D721Med (cell line): ENCODE measurements at places on chromosomes 11 and 22.

DNA sequence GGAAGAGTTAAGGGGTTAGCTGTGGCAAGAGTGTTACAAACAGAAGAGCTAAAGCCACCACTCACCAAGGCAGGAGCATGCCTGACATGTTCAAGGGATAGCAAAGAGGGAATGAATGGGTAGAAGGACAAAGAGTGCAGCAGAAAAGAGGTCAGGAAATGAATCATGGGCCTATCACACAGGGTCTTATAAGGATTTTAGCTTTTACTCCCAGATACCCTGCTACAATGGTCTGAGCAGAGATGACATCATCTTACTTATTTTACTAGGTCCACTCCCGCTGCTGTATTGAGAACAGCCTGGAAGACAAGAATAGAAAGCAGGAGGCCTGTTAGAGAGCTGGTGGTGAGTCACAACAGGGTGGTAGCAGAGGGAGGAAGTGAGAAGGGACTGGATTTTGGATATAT is 9.8 kb downstream of the TRAF6 start:
- DNase-seq, result no peak

DNA sequence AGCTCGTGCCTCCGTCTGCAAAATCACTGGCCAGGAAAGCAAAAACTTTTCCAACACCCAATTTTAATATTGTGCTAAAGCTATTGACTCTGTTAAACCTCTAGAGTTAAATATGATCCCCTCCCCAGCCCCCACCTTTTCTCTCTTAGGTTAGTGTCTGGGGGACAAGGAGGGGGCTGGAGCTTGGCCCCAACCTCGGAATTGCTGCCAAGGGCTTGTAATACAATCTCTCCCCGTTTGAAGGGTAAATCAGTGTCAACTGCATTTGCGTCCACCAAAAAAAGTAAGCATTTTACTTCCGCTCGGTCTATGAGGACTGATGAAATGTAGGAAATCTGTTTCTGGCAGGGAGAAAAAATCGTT is at the start of gene GAS2:
GAS2 (plus strand) TSS at position 287 of the 363 bp plus-strand sequence. CDS start 8,259 bp downstream, outside the sequence.
- DNase-seq, result no peak

DNA sequence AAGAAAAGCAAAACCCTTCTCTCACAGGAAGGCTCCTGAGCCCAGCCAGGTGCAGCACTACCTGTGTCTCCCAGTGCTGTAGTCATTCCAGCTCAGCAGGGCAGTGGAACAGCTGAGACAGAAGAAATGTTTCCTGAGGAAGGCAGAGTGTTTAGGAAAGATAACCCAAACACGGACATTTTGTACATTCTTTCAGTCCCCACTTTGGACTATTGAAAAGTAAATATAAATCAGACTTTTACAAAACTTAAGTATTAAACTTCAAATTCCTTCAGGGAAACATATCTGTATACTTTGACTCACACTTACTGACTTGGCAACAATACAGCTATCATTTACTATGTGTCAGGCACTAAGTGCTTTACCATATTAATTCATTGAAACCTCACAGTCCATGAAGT is 40.4 kb downstream of the RRAS2 start:
- DNase-seq, result no peak

- DNase-seq, result no peak
Measured at GRCh38 chr11:86277741-86278140, 24.3 kb upstream of the HIKESHI start.

GRCh38 chr11:11519184-11519583 is 102.6 kb downstream of the GALNT18 start:
- DNase-seq, result no peak

DNA sequence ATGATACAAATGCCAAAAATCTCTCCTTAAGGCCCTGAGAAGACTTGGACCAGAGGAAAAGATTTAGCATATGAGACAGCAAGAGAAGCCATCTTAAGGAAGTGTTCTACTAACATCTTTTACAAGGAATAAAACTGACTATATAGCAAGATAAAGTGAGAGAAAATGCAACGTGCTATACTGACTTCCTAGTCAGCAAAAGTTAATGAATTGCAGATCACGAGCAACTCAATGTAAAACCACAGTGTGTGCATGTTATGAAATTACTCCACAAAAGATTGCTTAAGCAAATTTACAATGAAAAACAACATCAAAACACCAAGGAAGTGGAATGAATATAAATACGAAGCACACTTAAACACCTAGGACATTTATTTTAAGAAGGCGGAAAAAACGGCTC is 187.5 kb downstream of the CADM1 start:
- DNase-seq, result no peak

DNA sequence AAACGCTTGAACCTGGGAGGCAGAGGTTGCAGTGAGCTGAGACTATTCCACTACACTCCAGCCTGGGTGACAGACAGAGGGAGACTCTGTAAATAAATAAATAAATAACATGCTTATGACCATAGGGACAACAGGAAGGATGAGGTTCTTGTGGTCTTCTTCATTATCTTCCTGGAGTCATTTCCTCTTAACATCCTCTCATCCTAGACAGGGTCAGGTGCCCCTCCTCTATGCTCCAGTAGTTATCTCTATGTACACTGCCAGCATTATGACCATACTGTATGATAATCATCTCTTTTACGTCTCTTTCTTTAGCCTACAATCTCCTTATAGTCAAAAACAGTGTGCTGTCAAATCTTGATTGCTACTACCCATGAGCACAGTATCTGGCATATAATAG is 17.7 kb downstream of the RAB30 start:
- no peak for DNase-seq

- DNase-seq, result no peak
Measured at GRCh38 chr11:64843686-64844329, 645 bp downstream of the CDC42BPG start.

DNA sequence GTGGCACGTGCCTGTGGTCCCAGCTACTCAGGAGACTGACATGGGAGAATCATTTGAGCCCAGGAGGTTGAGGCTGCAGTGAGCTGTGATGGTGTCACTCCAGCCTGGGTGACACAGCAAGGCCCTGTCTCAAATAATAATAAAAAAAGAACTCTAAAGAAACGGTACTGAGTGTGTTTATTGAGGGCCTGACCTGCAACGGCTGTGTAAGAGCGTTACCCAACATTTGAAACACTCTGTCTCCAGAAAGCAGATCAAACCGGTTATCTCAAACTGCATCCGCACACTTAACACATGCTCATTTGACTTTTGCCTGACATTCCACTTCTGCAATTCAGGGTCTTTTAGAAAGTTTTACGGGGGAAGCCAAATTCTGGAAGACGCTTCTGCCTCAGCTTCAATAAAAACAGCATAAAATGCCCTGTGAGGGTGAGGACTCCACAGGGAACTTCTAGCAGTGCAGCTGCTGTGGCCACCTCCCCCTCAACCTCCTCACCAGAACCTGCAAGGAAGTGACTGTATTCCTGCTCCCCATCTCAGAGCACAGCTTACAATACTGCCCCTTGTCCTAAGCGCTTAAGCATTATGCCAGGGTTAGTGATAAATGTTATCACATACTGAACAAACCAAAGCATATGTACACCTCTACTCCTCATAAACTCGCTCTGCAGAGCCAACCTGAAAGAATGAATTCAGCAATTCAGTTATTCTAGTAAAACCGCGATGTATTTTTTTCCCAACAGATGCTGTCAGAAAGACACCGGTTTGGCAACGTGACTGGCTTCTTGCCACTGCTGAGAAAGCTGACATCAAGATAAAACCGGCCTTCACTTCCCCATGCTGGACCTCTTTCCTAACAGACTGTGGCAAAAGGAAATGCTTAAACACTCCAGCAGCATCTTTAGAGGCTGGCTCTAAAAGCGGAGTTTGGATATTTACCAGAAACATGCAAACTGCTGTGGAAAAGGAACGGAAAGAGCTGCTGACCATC is 52.2 kb downstream of the PRDM10 start:
- DNase-seq, result no peak

- DNase-seq, result no peak
Measured at GRCh38 chr11:253886-254270, 17.1 kb downstream of the PSMD13 start.

DNA sequence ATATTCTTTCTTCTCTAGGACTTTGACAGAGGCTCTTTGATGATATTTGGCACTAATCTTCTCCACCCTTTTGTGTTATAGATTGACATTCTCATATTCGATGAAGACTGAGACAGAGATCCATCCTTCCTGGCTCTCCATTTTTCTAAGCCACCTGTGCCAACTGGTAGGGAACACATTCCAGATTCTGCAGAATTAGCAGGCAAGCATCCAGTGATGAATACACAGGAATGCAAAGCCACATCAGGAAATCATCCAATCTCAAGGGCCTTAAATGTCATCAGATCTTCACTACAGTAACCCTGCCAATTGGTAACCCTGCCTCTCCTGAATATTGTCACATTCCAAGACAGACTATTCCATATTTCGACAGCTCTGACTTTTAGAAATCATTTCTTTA is 718.4 kb upstream of the API5 start:
- no peak for DNase-seq

GRCh38 chr11:95915051-95915450 is 8.9 kb downstream of the MTMR2 start:
- DNase-seq, result no peak

GRCh38 chr11:64723907-64724862 is 1.2 kb upstream of the NRXN2 start:
- no peak for DNase-seq

GRCh38 chr11:66856496-66857233 is at the start of gene LRFN4:
TSS of gene LRFN4 (plus strand) at chr11:66857064. CDS start at chr11:66857745, 681 bp downstream.
- DNase-seq, result peak; percentile 79

GRCh38 chr11:7523416-7524210 is 9.8 kb downstream of the PPFIBP2 start:
- no peak for DNase-seq

- no peak for DNase-seq
Measured at GRCh38 chr11:102323542-102324251, 6.4 kb downstream of the BIRC3 start.

- DNase-seq, result no peak
Measured at GRCh38 chr11:113201054-113201818, 113.1 kb upstream of the TTC12 start.

- DNase-seq, result no peak
Measured at GRCh38 chr11:10443721-10444235, 11.3 kb upstream of the AMPD3 start.

DNA sequence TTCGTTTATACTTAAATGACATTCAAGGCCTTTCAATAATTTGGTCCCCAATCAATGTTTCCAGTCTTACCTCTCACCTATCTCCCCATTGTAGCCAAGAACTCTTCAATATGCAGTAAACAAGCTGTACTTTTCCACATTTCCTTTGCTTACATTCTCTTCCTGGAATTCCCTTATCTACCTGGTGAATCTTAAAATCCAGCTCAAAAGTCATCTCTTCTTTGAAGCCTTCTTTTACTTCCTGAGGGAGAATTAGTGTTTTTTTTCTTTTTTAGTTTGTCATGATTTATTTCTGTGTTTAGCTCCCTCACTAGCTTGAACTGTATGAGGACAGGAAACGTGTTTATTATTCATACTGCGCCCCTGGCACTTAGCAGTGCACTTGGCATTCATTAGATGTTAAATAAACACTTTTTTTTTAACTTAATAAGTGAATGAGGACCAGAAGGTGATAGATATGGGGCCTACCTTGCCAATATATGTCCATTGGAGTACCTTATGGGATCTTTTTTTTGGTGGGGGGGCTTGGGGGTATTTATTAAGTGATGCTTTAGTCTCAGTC is 4.9 kb upstream of the PTS start:
- no peak for DNase-seq

DNA sequence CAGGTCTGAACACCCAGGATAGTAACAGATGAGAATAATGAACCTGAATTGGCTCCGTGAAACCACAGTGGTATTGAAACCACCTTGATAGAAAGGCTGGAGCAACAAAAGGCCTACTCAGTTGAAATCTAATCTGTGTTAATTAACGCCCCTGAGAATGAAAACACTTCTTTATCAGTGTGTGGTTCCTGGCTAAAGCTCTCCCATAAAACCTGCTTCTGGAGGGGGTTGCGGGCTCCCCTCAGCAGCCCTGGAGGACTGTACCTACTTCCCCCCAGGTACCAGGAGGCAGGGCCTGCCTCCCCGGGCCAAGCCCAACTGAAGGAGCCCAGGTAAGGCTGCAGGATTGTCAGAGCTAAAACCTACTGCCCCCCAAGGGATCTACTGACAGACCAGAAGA is 54.6 kb downstream of the PLEKHA7 start:
- no peak for DNase-seq

GRCh38 chr22:19717691-19718455 is 3.6 kb downstream of the SEPTIN5 start:
- DNase-seq, result peak; percentile 95

GRCh38 chr11:130915603-130916237 is 559 bp downstream of the SNX19 start:
- no peak for DNase-seq

GRCh38 chr11:69934861-69935494 is 115.8 kb upstream of the FGF3 start:
- no peak for DNase-seq

DNA sequence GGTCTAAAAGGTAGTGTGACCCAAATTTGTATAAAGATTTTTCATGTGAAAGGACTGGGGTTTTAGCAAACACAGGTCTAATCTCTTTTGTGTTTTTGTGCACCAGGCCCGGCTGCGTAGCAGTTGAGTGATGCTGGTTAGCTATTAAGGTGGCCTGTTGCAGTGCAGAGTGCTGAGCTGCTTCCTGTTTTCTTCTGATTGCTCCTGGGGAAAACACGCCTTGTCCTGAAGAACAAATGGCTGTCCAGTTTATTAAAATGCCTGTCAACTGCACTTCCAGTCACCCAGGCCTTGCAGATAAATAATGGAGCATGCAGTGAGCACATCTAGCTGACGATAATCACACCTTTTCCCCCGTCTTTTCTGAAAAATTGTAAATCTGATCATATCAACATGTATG is 1.8 kb downstream of the SRSF8 start:
- DNase-seq, result no peak

DNA sequence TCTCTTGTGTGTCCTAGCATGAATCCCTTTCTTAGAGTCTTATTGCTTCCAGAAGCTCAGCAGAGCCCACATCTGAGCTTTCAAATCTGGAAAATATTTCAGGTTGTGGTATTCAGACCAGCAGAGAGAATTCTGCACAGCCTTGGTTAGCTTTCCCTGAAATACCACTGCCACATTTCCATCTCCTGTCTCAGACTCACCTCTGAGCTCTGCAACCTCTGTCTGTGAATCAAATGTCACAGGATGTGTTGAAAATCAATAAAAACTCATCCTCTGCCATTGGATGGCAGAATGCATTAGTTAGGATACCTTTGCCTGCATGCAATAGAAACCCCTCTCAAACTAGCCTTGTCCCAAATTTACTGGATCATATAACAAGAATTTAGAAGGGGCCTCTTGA is 47.7 kb downstream of the ENDOD1 start:
- no peak for DNase-seq

- no peak for DNase-seq
Measured at GRCh38 chr11:125451400-125452124, 44.5 kb downstream of the FEZ1 start.

- no peak for DNase-seq
Measured at GRCh38 chr22:27641049-27641795, 160.3 kb downstream of the MN1 start.

GRCh38 chr22:29780748-29781676 is 13.8 kb downstream of the UQCR10 start:
- no peak for DNase-seq
